ENCODE measurements at places on chromosomes 2 and 18.

DNA sequence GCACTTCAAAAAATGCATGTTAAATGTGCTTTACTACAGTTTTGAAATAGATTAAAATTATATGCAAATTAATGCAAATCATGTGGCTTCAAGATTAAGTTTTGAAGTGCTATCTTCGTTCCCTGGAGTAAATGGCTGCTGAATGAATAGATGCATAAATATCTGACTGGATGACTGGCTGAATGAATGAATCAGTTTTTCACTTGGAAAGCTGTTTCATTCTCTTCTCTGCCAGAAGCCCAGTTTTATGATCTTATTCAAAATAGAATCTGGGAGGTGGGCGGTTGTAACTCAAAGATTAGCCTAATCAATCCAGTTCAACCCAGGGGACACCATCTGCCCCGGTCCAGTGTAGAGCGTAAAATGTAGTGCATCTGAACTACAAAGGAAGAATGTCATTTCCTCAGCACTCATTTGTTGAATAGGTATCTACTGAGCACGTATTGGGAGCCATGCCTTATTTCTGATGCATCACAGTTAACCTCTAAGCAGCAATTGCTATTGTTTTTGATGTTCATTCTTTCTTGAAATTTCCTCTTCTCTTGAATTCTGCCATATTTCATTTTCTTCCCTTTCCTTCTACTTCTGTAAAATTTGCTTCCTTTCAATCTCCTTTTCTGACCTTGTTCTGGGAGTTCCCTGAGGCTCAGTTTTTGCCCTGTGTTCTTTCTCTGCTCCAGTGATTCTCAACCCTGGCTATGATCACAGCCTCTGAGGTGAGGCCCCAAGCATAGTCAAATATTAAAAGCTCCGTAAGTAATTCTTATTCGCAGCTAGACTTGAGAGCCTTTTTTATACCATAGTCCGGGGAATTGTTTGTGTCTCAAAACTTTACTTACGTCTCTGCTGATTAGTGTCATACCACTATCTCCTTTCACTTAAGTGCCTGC, 282.7 kb downstream of the PARD3B start:
- no peak for DNase-seq

DNA sequence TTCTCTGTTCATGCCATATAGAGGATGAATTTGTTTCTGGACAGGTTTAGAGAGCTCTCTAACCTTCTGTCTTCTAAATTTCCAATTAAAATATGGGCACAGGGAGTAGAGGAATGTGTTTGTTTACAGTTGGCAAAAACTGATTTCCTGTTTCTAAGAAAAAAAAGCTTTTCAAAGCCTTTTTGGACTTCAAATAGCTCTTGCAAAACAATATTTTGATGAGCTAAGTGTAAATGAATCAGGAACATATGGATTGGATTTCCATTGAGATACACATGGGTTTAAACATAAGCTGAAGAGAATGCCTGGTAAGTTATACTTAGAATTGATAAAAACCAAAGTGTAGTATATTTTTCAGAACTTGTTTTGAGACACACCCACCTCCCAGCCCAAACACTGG, 677.5 kb downstream of the NYAP2 start:
- DNase-seq: peak; percentile 21

GRCh38 chr2:218020281-218020680, 17.5 kb upstream of the TNS1 start:
- DNase-seq: no peak

DNA sequence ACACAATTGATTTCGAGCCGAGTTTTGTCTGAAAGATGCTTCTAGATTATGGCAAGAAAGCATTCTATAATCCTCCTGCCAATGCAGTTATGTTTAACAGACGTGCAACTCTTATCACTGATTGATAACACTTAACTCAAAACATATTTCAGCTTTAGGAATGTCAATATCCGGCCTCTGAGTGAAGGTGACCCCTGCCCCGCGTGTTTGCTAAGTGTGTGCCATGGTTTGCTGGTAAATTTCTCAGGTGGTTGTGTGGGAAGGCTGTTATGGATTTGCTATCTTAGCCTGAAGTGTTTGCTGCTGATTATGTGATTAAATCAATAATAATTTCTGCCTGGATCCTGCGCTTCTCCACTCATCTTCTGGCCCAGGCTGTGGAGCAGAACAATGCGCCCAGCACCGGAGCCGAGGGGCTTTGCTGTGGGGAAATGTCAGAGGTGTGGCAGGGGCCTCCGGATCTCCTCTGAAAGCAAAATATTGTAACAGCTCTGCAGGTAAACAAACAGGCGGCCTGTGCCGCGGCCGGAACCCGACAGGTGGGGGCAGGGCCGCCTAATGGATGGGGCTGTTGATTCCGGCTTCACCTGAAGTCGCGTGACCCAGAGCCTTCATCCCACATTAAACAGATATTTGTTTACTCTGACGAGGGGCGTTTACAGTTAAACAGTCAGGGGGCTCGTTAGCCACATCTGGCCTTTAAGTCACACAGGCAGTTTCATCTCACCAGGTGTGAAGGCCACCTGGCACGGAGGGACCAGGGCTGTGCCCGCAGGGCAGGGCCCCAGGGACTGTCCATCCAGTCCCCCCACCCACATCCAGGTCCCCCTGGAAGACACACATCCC, 210.7 kb upstream of the SALL3 start:
- DNase-seq: no peak

- DNase-seq: no peak
Measured at GRCh38 chr2:208618220-208618619, 211.6 kb downstream of the PTH2R start.

DNA sequence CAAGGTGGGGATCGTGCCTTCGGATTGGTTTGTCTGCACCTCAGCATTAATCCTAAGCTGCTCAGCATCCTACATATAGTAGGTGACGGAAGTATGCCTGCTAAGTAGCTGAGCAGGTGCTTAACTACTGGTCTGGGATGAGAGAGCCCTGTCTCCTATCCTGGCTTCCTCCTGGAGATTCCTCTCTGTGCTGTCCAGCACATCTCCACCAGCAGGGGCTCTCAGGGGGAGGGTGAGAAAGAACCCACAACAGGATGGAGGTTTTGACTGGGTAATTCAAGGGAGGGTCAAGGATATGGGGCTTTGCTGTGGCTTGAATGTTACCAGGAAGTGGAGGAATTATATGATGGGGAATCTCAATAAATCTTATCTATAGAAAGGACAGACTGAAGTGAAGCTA, 45.4 kb upstream of the KIF5C start:
- DNase-seq: no peak

GRCh38 chr2:3413697-3414096, 34.2 kb downstream of the TRAPPC12 start:
- no peak for DNase-seq

- DNase-seq: no peak
Measured at GRCh38 chr2:71788186-71788525, 334.8 kb downstream of the DYSF start.

DNA sequence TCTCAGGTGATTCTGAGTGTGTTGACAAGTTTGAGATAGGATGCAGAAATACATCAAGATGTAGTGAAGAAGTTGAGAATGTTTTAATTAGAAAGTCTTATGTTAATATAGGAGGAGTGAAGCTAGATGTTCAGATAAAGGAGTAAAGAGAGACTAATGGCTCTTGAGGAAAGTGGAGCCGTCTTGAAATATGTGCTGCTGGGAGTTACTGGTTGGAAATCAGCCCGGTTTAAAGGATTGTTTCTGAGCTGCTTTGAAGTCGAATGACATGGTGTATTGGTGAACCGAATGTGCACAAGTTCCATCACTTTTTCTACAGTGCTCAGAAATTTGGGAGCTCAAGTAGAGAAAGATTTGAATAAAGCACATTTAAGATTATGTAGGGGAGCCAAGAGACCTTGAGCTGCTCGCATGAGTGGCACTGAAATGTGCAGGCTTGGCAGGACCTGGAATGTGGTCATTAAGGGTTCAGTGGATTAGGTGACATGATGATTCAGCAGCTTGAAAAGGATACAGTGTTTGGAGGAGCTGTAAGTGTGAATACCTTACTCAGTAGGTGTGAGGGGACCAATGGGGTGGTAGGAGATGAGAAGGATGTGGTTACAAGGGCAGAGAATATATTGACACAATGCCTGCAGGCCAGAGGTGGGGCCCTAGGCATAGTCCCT, 68.6 kb downstream of the CAB39 start:
- DNase-seq: peak; percentile 70

GRCh38 chr2:163407296-163407695, 328.5 kb downstream of the FIGN start:
- DNase-seq: no peak

- DNase-seq: no peak
Measured at GRCh38 chr2:63525905-63526304, 62.4 kb downstream of the WDPCP start.

DNA sequence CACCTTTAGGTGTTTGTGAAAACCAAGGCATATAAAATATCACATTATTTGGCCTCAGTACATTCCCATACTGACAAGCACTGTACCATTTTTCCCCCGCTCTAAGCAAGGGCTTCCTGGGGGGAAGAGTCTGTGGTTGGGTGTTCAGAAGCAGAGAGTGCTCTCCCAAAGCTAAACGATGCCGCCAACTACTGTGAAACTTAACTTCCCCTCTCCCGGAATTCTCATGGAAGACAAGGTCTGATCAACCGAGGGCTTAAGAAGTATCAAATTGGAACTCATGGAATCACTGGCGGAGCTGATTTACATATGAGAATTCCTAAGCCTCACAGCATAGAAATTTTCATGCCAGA, 433 bp upstream of the MFF start:
- no peak for DNase-seq

GRCh38 chr18:45628979-45629958, 14.0 kb downstream of the SLC14A2 start:
- peak; percentile 68 for DNase-seq

GRCh38 chr2:163324677-163325076, 411.1 kb downstream of the FIGN start:
- no peak for DNase-seq

- peak; percentile 54 for DNase-seq
Measured at GRCh38 chr2:172404824-172405223, 22.6 kb upstream of the ITGA6 start.

GRCh38 chr2:144194326-144195071, 325.4 kb downstream of the ZEB2 start:
- peak; percentile 10 for DNase-seq

GRCh38 chr2:19818543-19818942, 83.2 kb downstream of the TTC32 start:
- no peak for DNase-seq

DNA sequence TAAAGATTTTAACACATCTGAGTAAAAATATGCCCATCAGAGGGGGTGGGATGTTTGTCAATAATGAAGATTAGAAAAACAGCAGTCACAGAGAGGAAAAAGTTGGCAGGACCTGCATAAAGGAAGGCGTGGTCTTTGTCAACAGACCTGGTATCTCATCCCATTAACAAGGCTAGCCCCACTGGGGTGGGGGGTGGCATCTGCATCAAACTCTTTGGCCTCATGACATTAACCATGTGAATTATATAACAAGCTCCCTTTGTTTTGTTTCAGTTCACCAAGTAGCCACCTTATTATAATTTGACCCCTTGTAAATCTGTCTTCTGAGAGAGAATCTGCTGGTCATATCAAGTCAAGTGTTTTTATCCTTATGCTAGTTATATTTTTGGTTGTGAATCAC, 28.8 kb downstream of the NEMP2 start:
- no peak for DNase-seq

DNA sequence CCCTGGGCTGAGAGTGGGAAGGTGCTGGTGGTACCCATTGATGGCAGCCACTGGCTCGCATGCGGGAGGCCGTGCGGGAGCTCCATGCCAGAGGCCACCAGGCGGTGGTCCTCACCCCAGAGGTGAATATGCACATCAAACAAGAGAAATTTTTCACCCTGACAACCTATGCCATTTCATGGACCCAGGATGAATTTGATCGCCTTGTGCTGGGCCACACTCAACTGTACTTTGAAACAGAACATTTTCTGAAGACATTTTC, 12.9 kb upstream of the UGT1A1 start:
- no peak for DNase-seq

DNA sequence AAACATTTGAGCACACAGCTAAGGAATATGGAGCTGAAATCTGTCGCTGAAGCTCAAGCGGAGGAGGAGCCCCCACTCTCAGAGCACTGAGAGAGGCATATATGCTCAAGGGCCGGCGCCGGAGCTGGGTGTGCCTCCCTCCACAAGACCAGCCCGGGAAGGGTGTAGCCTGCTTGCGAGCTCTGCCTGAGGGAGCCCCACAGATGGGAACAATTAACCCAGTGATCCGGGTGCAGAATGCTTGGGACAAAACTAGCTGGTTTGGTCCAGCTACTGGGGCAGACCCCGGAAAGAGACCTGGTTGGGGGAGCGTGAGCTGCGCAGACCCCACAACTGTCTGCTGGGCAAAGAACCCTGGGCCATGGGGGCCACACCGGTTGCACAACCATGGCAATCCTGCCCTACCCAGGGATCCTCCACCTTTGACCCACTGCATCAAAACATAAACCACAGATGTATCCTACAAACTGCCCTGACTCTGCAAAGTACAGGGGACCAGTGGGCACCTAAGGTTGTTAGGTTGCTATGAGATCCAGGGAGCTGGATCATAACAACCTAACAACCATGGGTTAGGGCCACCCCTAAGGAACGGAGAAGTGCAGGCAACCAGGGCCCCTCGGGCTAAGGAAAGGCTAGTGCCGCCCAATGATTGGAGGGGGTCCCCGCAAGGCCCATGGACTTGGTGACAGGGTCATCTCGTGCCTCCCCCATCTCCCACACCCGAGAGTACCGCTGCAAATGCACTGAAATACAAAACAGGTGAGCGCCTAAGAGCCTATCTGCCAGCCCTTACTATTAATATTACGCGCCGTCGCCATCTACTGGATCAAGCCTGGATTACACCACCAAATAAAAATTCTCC, 53.4 kb upstream of the SCN1A start:
- peak; percentile 67 for DNase-seq

- DNase-seq: no peak
Measured at GRCh38 chr2:217090024-217090473, 230.2 kb upstream of the TNP1 start.

DNA sequence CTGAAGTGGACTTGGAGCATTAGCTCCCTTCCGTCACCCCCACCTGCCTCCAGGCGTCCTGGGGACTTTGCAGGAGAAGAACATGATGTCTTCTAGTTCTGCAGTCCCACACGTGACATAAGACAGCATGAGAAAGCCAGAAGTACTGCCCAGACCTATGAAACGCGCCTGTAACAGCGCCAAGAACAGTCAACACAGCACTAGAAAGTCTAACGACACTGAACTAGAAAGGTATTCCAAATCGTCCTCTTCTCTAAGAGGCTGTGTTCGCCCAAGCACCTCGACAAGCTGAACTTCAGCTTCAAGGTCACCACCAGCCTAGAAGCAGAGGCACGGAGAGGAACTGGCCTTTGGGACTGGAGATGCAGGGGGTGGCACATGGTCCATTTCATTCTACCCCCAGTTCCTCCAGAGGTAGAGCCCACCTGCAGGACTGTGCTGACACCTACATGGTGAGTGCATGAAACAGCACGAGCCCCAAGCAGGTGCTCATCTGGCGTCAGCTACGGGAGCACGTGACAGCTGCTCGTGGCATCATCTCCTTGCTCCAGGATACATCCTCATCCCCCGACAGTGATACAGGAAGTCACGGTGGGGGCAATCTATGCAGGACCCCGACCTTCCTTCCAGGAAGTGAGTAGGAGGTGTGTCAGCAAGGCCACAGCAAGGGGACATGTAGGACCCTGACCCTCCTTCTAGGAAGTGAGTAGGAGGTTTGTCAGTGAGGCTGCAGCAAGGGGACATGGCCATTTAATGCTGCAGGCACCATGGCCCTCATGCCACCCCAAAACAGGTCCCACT, 3.7 kb downstream of the HDAC4 start:
- no peak for DNase-seq

GRCh38 chr2:70771446-70771845, 3.4 kb upstream of the ADD2 start:
- DNase-seq: no peak
